ENCODE measurements at places on chromosomes 3 and 15. TPM values are rescaled to one million over a fixed set of nuclear protein-coding genes. Genes with fewer than 3 reads are reported as not detected.

DNA sequence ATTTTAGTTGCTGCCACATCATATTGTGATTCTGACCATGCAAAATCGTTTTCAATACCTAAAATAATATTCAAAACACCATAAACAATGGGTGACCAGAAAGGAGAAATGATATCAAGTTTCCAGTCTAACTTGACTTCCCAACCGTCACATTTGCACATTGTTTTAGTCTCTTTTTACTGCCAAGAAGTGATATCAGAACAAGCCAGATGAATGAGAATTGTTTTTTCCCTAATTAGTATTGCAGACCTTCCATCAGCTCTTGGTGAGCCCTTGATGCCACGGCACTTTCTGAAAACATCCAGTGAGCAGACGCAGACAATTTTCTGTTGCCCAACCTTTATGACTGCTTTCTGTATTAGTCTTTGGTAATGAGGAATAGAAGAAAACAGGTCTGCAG lies 62.5 kb downstream of the SPATA16 start:
- no peak for DNase-seq

DNA sequence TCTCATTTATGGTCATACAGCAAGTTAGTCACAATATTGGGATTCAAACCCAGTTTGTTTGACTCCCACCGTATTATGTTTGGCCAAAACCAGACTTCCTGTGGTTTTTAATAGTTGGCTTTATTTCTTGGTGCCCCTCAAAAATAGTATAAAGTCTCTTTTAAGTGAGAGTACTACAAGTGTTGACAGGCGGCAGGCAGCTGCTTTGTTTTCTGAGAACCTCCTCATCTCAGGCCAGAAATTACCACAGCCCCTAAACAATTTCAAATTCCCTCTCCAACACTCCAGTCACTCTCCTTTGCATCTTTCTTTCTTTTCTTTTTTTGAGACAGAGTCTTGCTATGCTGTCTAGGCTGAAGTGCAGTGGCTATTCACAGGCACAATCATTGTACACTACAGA lies 121.5 kb downstream of the POLR2M start:
- DNase-seq, result no peak

DNA sequence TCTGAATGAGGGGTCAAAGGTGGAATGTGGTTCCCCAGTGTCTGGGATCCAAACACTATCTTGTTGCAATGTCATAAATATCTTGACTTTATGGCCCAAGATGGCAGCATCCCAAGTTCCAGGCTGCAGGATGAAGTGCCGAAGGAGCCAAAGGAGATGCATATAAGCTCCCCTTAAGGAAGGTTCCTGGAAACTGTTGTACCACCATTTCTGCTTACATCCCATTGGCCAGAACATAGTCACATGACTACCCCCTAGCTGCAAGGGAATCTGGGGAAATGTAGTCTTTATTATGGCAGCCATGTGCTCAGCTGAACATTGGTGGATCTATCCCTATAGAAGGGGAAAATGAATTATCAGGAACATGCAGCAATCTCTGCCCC lies 54.3 kb downstream of the BDH1 start:
- DNase-seq, result no peak

DNA sequence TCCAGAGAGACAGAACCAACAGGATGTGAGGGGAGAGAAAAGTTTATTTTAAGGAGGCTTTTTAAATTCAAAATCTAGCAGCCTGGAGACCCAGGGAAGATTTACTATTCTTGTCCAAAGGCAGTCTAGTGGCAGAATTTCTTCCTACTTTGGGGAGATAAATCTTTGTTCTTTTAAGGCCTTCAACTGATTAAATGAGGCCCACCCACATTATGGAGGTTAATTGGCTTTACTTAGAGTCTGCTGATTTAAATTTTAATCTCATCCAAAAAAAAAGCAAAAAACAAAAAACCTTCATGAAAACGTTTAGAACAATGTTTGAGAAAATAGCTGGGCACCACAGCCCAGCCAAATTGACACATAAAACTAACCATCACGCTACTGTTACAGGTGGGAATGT lies 41.3 kb downstream of the TMOD3 start:
- no peak for DNase-seq

GRCh38 chr3:153614563-153614962 lies 452.5 kb downstream of the RAP2B start:
- no peak for DNase-seq

DNA sequence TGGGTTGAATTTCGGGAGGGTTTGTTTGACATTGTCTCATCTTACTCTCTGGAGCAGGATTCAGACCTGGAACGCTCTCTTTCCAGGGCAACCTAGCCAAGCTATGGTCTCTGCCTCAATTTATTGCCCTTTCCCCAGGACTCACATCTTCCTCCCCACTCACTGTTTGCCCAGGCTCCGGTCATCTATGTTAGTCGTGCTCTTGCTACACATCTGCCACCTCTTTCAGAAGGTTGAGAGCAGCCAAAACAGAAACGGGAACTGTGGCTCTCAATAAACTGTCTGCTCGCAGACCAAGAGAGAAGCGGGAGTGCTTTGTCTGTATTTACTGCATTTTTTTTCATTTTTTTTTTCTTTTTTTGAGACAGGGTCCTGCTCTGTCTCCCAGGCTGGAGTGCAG lies 81.6 kb downstream of the ST6GAL1 start:
- DNase-seq, result no peak

GRCh38 chr3:45412763-45413162 lies 24.4 kb downstream of the LARS2 start:
- DNase-seq, result no peak

DNA sequence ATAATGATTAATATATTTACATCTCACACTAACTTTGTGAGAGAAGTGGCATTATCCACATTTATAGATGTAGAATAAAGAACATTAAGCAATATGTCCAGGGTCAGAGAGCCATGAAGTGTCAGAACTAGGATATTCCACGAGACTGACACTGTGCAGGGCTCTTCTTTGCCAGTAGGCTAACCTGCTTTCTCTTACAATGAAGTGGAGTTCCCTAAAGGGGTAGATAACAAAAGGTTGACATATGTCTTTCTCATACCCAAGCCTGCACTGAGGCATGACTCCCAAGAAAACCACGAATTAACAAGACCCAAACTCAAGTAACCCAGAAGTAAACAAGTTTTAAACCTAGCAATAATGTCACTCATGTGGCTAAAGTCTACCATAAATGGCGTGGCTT lies 191.5 kb upstream of the SLC2A2 start:
- DNase-seq, result no peak

GRCh38 chr3:152097120-152097519 lies 171.6 kb upstream of the MBNL1 start:
- DNase-seq, result no peak

- no peak for DNase-seq
Measured at GRCh38 chr15:50907601-50908208, 778 bp upstream of the AP4E1 start.

DNA sequence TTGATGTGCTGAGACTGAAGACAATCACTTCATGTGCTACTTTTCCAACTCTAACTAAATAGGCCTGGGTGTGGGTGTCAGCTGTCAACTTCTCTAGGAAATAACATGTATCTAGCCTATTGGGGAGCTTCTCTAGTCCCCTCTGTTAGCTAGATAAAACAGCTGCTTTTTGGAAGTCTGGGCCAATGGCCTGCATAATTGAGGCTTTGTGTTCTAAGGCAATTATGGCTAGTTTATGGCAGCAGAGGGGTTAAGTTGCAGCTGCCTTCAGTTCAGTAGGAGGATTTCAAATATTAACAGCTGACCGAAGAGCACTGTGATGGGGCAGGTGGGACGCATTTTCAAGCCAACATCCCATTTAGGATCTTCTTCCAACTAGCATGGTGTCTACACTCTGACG lies 6.4 kb downstream of the COL8A1 start:
- DNase-seq, result no peak

DNA sequence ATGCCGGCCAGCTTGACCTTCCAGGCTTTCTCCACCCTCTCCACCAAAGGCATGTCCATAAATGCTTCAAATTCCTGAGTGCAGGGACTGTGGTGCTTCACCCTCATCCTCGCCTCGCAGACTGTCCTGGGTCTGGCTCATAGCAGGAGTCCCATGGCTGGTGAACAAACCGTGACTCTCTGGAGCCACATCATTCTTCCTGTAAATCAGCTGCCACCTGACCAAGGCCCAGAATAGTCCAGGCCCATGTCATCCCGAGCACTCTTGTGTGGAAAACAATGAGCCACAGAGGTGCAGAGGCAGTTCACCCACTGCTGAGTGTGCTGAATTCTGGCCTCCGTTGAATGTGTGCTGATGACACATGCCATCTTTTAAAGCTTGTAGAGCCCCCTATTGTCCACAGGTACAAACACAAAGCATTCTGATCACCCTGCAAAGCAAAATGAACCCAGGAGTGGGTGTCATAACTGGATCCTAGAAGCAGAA lies 68.6 kb downstream of the ABHD5 start:
- DNase-seq, result no peak

- DNase-seq, result peak; percentile 5
Measured at GRCh38 chr3:94414418-94414817, 351.6 kb downstream of the NSUN3 start.

GRCh38 chr3:157166561-157166960 lies 6.6 kb upstream of the CCNL1 start:
- DNase-seq, result no peak

ASB7 gene
- polyA plus RNA-seq, result 16.3 TPM

ITIH1 gene
- polyA plus RNA-seq, result not detected

MYO5C gene
- 19.6 TPM for polyA plus RNA-seq

LRRN1 gene
- 22.6 TPM for polyA plus RNA-seq

TLR9 gene
- polyA plus RNA-seq, result 0.09 TPM

CA12 gene
- 95.1 TPM for polyA plus RNA-seq

PKM gene
- 681 TPM for polyA plus RNA-seq

LEKR1 gene
- polyA plus RNA-seq, result 2.2 TPM
